Stimulated activated CD8-positive, alpha-beta memory T cell treated with anti-CD3 and anti-CD28 coated beads, Interleukin-7, amount 100 ng/mL, for 1 hour (primary cell): ENCODE measurements at places on chromosomes 12 and 14.

- no peak for DNase-seq
These were observed 59.7 kb downstream of the PLXNC1 start for GRCh38 chr12:94207849-94208621.

DNA sequence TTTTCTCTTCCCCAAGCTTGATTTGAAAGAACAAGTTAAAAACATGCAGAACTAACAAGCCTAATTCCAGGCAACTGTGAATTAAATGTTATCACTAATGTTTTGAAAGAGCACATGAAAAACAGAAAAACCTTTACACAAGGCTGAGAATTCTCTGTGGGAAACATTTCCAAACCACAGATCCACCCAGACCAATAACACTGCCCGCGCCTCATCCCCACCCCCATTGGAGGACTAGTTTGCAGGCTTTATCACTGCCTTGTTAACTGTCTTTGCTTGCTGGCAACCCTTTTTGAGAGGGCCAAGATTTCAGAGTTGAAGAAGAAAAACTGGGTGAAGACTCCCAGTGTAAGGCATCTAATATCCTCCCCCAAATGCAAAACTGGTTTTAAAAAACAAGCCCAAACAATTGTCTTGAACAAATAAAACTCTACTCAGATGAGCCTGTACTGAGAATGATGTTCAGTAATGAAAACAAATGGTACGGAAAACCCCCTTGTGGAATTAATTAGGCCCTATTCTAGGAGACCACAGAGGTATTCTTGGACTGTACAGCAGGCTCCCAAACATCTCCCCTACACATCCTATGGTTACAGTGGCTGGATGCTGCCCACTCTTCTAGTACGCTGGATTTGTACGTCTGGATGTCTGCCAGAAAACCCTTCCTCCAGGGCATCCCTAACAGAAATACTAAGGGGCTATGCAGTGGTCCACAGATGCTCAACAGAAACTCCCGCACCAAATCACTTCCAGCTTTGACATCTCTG lies 5.8 kb downstream of the MAX start:
- DNase-seq, result no peak

DNA sequence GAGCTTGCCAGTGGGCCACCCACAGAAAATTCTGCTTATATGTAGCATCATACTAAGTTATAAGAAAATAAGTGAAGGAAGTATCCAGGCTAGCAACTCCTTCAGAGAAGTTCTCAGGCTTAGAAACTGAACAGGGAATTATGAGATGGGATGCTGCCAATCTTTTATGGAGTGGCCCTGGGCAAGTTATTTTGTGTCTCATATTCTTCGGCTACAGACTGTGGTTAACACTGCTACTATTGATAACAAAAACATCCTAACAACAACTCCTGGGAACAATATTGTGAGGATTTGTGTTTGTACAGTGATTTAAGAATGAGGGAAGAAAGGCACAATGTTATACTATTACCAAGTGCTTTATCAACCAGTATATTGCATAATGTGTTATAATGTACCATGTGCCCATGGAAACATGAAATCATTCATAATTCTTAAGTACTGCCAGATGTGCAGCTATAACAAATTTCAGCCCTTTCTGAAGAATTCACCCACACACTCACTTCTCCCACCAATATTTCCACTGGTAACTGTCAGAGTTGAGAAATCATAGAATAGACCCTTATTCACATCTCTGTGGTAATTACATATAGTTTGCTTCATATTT lies 113.3 kb upstream of the SOX5 start:
- no peak for DNase-seq

- DNase-seq, result no peak
These were observed 43.0 kb upstream of the GSG1 start for GRCh38 chr12:13146336-13146938.

DNA sequence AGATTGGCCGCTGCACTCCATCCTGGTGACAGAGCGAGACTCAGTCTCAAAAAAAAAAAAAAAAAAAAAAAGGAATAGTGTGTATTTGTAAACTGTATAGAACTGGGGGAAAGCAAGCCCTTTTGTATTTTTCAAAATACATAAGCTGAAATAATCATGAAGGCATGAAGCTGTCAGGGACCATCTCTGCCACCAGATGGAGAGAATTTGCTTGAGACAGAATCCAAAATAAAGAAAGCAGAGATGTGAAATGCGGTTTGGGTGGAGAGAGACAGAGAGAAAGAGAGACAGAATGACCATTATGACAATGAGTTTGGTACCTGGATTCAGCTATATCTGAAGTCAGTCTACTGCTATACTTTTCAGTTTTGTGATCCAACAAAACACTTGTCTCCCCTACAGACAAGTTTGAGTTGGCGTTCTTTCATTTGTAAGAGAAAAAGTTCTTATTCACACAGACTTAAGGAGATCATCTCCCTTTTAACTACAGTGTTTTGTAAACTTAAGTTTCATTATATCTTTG lies 155.7 kb upstream of the LRIG3 start:
- no peak for DNase-seq

DNA sequence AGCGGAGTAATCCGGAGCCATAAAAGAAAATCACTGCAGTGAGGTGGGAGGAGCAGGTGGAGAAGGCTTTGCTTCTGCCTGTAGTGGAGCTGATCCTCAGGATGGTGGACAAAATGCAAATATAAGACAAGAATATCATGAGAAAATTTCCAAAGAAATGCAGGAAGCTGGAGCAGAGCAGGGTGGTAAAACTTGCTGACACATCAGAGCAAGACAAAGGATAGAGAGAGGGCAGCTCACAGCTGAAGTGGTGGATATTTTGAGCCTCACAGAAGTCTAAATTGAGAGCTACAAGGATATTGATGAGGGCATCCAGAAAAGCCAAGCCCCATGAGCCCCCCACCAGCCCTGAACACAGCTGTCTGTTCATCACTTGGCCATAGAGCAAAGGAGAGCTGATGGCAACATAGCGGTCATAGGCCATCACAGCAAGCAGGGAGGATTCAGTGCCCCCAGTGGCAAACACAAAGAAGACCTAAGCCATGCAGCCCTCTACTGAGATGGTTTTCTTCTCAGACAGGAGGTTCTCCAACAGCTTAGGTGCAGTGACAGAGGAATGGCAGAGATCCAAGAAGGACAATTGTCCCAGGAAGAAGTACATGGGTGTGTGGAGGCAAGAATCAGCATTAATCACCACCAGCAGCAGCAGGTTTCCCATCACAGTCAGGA lies 30.0 kb upstream of the ANP32D start:
- DNase-seq, result no peak

DNA sequence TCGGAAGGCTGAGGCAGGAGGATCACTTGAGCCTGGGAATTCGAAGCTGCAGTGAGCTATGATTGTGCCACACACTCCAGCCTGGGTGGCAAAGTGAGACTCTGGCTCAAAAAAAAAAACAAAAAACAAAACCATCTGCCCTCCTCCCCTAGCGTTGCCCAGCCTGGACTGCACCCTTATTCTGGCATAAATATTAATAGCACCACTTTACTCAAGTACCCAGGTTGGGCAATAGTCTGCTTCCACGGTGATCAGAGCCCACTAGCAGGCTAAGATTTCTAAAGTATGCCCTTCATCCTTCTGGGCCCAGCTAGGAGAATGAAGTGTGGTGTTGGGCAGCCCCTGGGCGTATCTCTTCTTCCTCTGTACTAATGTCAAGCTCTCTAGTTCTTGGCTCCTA lies 33.3 kb downstream of the KCTD10 start:
- DNase-seq, result no peak

GRCh38 chr12:58341791-58342190 lies 400.4 kb downstream of the ATP23 start:
- DNase-seq, result no peak

DNA sequence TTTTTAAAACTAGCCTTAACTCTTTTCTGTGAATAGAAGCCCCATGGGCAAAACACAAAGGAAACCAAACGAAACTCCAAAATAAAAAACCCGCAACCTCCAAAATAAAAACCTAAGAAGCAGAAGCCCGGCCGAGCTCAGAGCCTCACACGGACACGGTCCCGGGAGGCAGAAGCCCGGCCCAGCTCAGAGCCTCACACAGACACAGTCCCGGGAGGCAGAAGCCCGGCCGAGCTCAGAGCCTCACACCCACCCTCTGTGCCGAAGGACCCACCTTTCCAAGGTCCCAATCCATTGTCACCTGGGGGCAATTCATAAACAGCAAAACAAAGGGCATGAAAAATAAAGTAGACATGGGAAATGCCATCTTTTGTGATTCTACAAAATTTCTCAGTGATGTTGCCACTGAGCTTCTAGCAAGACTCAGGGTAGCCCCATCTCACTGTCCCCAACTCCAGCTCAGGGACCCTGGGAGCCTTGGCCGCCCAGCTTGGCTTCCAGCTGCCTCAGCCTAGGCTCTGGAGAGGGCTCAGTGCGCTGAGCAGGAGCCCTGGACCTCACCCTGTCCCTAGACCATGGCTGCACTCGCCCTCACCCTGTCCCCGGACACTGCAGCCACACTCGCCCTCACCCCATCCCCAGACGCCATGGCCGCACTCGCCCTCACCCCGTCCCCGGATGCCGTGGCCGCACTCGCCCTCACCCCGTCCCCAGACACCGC lies 82.2 kb downstream of the GALNT9 start:
- DNase-seq, result no peak

DNA sequence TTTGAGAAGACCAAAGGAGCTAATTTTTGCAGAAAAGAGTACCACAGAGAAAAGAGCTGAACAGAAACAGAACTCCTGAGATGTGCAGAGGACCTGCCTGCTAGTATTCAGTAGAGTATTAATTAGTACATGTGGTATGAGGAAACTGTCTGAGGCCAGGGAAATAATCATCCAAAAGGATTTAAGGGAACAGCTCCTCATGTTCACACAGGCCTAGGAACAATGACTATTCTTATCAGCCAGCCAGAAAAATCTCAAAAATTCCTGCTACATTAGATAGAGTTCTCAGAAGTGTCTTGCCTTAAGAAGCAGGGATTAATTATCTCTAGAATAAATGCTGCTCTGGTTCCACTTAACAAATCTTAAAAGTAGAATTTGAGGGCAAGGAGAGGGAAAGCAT lies 36.4 kb downstream of the PKP2 start:
- no peak for DNase-seq

- no peak for DNase-seq
These were observed 13.8 kb downstream of the ARMH4 start for GRCh38 chr14:58138031-58138713.

DNA sequence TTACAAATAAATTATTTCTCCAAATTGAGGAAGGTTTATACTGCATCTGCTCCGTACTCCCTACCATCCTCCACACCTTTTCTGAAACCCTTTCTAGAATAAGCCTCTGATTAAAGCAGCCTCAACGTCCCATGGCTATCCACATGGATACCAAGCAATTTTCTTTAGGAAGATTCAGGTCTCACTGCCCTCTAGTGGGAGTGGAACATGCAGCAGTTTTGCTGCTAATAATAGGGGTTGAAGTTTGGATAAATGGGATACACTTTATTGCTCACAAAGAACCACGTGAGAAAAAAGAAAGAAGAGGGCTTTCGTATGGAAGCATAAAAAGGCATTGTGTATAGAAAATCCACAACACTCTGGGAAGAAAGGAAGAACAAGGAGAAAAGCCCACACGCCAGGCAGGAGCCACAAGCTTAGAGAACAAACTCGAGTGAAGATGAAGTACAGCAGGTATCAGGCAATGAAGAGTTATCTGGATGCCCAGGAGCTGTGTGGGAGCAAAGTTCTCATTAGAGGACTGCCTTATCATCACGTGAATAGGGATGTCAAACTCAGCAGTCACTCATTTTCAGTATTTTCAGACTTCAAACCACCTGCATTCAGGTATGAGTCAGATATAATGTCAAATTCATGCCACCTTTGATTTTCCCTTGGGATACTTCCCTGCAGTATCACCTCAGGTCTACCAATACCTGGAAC lies 45.8 kb downstream of the CCER1 start:
- no peak for DNase-seq

DNA sequence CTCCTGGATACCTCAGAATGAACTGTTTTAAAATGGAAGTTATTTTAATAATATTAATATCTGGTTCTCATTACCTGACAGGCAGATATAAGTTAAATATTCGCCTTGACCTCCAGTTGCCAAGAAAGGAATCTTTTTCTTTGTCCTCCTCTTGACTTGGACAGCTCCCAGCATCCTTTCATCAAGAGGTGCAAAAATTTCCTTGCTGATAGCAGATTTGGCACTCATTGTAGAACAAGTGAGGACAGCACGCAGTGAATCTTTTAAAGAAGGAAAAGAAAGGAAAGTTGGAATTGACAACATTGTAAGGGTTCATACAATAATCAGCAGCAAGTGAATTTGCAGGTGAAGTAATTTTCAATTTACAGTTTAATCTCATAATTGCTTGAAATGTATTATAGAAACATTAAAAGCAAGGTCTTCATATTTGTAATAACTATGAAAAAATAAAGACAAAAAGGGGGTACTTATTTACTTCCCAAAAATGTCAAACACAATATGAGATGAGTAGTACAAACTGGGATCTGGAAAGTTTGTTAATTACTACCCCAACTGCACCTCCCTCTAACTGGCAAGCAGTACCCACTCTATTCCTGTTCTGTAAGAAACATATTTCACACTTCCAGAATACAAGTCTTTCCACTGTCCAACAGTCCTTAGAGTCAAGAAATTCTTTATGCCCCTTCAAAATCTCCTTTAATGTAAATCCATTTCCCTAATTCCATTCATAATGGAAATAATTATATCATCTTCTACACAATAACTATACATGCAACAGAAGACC lies 75.2 kb downstream of the STXBP6 start:
- no peak for DNase-seq

- no peak for DNase-seq
These were observed 1316.7 kb upstream of the TMEM132C start for GRCh38 chr12:126950266-126950665.

DNA sequence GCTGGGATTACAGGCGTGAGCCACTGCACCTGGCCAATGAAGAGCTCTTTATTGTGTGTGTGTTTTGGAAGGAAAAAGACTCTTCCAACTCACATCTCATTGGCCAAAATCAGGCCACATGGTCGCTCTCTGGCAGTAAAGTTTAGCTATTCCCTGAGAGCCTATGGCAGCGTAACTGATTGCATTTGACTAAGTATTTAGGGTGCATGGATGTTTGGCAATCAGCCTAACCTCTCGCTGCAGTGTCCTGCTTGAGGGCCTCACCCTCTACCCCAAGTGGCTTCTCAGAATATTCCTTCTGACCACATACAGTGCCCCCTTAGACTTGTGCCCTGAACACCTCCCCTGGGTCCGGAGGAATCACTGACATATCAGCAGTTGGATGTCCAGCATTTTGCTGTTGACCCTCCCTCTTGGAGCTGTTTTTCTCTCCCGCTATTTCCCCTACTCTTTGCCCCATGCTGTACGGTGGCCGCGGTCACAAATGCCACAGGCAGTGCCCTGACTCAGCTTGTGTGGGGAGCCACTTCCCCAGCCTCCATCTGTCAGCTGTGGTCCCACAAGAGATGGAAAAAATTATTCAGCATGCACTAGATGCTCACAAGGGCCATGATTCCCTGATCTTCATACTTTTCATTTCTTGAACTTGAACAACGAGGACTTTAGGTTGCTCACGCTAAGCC lies 9.5 kb downstream of the PHETA1 start:
- no peak for DNase-seq

- DNase-seq, result no peak
These were observed 542.0 kb downstream of the SNAPC1 start for GRCh38 chr14:62304257-62304656.

GRCh38 chr14:76015668-76016067 lies 30.1 kb downstream of the IFT43 start:
- DNase-seq, result no peak

GRCh38 chr14:95163666-95164065 lies 6.3 kb upstream of the DICER1 start:
- no peak for DNase-seq
